ENCODE measurements at places on chromosomes 7 and 10. TPM values are rescaled to one million over a fixed set of nuclear protein-coding genes. Genes with fewer than 3 reads are reported as not detected.

SFR1 gene
- total RNA-seq = 20.1 TPM

AQP1 gene
- total RNA-seq = 0.31 TPM

ABCB4 gene
- total RNA-seq = 0.47 TPM

FKBP6 gene
- total RNA-seq = not detected

NPY4R gene
- total RNA-seq = not detected

FBXL13 gene
- 5.0 TPM for total RNA-seq
